ENCODE measurements at places on chromosomes 1 and 21.

- ATAC-seq, result no peak
Observed at GRCh38 chr1:230237009-230237370, 170.0 kb downstream of the GALNT2 start.

- ATAC-seq, result no peak
Observed at GRCh38 chr1:2258996-2259395, 30.9 kb downstream of the SKI start.

DNA sequence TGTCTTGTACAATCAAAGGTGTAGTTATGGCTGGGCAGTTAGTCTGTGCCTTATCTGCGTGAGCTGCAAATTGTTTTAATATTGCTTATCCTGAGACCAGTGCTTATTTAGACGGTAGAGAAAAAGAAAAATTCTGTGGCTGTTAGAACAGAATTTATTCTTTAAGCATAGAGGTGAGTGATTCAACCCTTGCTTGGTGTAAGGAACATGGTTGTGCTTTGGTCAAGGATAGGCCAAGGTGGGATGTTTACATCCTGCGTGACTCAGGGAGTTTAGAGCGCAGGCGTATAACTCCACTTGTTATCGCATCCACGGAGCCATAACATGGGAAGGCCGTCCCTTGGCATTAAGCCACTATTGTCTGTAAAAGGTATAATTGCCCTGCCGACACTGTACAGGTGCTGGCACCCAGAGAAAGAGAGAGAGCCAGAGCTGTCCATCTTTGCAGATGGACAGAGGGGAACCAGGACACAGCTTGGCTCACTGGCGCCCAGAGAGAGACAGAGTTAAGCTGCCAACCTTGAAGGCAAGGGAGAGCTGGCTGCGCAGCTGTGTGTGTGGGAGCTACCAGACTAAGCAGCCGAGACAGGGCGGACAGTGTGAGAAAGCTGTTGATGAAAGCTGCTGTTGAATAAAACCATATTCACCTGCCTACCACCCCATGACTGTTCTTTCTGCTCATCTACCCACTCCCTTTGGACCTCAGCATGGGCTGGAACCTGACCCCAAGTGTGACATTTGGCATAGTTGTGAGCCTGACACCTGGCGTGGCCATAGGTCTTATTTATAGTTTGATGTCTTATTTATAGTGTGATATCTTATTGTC lies 200.4 kb downstream of the DYRK1A start:
- no peak for ATAC-seq

GRCh38 chr1:178497903-178498478 lies 1.2 kb upstream of the CLEC20A start:
- no peak for ATAC-seq

DNA sequence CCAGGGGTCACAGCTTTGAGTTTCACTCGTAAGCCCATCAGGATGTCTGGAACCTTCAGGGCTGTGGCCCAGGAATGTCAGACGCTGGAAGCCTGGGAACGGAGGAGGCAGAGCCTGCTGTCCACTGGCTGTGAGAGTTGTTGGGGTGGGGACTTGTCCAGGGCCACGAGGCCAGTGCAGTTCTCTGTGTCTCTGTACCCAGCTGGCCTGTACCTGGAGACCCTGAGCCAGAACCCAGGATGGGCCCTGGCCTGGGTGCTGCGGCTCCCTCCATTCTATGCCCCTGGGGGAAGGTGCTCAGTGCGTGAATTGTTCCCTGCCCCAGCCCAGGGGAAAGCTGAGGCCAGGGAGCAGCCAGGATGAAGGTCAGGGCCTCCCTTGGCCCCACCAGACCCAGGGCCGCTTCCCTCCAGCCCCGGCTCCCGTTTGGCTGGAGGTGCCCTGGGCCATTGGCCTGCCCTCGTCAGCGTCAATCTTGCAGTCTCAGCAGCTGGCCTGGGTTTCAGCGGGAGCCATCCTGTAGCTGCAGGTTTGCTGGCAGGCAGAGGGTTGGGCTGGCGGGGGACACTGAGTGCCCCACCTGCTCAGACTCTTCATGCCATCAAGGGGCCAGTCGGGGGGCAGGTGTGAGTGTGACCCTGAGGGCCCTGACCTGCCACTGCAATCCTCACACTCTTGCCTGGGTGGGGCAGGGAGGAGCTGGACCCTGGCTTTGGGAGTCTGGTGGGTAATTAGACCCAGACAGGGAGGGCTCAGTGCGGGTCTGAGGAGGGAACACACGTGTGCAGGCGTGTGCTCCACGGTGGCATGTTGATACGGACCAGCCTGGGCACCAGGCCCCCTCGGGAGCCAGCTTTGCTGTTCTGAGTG lies 724 bp upstream of the CALML6 start:
- no peak for ATAC-seq

- no peak for ATAC-seq
Observed at GRCh38 chr21:16421007-16421406, 691.2 kb downstream of the USP25 start.

DNA sequence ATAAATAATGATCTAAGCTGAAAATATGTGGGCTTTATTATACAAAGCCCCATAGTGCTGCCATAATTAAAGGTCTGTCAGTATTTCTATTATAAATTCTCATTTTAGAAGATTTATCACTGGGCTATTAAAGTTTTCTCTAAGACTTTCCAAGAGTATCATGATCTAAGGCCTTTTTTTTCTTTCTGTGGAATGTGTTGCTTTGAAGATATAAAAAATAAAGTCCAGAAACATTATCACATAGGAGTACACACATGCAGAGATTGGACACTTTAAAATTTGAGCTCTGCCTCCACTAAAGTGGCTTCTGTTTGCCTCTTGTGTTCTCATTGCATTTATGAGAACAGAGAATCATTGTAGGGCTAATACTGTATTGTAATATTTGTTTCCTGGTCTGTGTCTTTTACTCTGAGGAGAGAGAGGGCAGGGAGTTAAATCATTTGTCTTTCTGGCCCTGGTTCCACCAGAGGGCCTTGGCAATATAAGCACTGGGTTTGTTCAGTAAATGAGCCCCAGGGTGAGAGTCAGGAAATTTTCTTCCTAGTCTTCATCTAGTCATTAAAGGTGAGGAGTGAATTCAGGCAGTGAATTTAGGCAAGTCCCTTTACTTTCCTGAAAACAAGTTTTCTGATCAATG lies 70.2 kb downstream of the NFIA start:
- ATAC-seq, result peak; percentile 39

GRCh38 chr21:14452727-14453241 lies 69.8 kb upstream of the HSPA13 start:
- ATAC-seq, result no peak

- peak; percentile 4 for ATAC-seq
Observed at GRCh38 chr1:30283199-30283962, 440.0 kb downstream of the MATN1 start.

- ATAC-seq, result no peak
Observed at GRCh38 chr1:1433804-1434130, 1.7 kb upstream of the VWA1 start.

DNA sequence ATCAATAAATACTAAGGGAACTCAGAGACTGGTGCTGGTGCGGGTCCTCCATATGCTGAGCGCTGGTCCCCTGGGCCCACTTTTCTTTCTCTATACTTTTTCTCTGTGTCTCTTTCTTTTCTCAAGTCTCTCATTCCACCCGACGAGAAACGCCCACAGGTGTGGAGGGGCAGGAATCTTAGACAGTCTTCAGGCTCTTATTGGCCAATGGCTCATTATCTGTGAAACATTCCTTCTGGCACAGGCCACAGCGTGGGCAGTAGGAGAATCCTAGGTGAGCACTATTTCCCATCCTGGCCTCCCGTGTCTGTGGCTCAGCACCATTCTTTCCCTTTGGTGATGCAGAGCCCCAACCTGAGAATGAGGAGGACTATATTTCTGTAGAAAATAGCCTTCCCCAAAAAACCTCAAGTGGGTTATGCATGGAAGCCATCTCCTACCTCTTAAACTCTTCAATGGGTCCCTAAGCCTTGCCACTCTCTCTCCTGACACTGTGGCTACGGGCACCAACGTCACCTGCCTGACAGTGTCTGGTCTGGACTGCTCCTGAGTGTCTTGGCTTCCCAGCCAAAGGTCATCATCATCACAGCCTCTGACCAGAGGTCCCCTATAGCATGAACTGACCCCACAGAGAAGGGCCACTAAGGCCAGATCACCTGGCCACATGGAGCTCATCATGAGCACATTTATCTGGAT lies 6.2 kb upstream of the SLAMF1 start:
- no peak for ATAC-seq

GRCh38 chr1:25971066-25971810 lies 26.6 kb downstream of the PAFAH2 start:
- ATAC-seq, result no peak

- no peak for ATAC-seq
Observed at GRCh38 chr1:214414691-214415090, 133.7 kb downstream of the SMYD2 start.

GRCh38 chr1:68321084-68321685 lies 88.9 kb upstream of the WLS start:
- peak; percentile 73 for ATAC-seq

DNA sequence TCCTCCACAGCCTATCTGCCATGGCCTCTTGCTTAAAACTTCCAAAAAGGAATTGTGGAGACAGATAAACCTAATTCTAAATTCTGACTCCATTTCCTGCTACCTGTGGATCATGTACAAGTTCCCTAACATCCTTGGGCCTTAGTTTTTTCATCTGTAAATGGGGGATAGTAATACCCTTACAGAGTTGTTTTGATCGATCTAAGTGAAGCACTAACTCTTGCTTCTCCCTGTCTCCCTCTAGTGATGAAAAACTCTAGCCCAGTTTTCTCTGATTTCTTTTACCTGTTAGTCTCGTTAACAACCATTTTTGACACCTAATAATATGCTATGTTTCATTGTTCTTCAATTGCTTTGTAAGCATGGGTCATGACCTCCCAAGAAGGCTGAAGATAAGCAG lies 65.9 kb downstream of the TM2D1 start:
- no peak for ATAC-seq

GRCh38 chr1:147273409-147274336 lies 31.2 kb downstream of the CHD1L start:
- peak; percentile 90 for ATAC-seq

DNA sequence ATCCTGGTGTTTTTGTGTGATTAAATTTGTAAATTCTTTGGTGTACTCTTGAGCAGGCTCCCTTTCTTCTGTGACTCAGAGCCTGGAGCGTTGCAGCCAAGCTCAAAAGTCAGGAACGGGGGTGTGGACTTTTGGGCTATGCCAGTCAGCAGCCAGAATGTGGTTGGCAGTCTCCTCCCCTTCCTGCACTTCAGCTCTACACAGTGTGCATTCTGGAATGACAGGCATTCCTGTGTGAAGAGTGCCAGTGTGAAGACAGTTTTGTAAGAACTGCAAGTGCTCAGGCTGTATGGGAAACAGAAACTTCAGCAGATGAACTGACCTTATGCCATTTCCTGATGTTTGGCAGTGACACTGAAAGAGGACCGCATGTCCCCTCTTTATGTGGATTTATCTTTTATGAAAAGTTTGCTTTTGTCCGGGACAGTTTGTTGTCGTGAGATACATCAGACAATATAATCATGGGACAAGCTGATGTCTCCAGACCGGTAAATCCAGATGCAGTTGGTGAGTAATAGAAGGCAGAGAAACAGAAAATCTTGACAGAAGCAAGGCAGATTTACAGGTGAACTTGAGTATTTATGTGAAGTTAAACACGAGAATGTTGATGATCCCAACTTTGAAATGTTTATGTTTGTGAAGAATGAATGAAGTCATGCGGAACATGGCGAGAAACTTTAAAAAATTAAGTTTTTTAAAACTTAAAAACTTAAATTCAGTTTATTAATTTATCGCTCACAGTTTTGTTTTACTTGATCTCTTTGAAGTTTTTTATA lies 67.7 kb upstream of the RCC1 start:
- peak; percentile 98 for ATAC-seq

DNA sequence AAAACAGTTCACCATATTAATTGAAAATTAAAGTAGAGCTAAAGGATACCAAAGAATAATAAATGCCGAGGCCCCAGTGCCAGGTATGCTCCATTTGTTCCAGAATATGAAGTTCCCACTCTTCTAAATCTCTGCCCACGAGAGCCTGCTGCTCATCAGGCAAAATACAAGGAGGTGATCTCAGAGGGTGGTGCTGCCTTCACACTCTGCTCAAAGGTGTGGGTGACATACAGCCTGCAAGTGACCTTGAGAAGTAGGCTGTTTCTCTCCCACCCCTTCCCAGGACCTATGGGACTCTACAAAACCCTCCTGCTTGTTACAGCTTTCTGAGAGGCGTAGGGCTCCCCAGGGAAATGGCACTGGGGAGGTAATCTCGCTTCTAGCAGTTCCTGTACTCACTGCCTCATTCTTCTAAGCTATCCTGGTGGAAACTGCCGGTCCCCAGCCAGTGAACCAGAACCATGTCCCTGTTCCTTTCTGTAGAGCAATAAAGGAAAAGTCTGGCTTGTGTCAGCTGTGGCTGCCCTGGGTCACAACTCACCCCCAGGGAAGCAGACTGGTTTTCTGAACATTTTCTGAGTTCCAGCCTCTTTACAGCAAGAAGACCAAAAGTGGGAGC lies 26.9 kb upstream of the DPT start:
- ATAC-seq, result peak; percentile 19

DNA sequence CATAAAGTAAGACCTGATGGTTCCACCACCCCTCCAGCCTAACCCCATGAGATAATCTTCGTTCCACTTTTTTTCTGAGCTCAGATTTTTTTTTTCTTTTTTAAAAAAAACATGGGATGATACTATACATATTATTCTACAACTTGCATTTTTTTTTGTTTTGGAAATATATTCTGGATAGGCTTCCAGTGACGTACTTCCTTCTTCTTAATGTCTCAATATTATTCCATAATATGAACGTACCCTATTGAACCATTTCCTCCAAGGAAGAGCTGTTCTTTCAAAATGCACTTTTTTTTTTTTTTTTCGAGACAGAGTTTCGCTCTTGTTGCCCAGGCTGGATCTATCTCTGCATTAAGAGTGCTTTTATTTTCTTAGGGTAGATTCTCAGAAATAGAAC lies 1.5 kb downstream of the EDEM3 start:
- ATAC-seq, result no peak

DNA sequence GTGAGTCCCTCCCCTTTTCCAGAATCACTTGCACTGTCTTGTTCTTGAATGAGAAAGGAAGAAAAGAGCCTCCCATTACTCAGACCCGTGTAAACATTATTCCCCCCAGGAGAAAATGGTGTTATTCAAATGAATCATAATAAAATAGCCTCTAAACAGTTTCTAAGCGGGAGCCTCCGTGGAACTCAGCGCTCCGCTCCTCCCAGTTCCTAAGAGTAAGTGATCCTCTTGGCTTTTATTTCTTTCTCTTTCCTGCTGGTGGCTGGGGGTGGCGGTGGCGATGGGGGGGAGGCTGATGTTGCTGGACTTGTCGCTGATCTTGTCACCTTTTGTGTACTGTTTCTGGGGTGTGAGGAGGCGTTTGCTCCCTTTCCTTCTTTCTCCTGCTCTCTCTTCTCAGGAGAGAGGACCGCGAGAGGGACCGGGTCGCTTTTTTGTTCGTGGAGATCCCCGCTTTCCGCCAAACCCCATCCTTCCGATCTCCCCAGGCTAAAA lies 781 bp downstream of the PROX1 start:
- ATAC-seq, result peak; percentile 6

- peak; percentile 70 for ATAC-seq
Observed at GRCh38 chr1:171645553-171646248, 6.8 kb downstream of the MYOC start.

GRCh38 chr1:207742850-207743555 lies 8.9 kb upstream of the CD46 start:
- no peak for ATAC-seq
